ENCODE measurements at places on chromosomes 2 and 18.

GRCh38 chr2:97675430-97676113 is 6.1 kb downstream of the C2orf92 start:
- DNase-seq, result no peak

DNA sequence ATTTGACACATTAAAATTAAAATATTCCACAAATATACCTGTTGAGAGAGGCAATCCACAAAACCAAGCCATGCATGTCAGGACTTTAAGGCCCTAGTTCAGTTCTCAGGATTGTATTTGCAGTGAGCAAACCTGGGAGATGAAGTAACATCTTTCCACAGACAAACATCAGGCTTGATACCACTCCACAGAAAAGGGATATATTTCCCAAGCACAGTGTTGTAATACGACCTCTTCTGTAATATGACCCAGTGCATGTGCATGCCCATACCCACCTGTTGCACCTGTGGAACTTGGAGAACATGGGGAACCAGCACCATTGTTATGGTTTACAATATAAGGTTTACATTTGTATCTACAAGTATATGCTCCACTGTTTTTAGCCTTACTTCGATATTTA is 184.0 kb downstream of the PDE11A start:
- no peak for DNase-seq

GRCh38 chr2:99834426-99834825 is 308.0 kb downstream of the AFF3 start:
- no peak for DNase-seq

DNA sequence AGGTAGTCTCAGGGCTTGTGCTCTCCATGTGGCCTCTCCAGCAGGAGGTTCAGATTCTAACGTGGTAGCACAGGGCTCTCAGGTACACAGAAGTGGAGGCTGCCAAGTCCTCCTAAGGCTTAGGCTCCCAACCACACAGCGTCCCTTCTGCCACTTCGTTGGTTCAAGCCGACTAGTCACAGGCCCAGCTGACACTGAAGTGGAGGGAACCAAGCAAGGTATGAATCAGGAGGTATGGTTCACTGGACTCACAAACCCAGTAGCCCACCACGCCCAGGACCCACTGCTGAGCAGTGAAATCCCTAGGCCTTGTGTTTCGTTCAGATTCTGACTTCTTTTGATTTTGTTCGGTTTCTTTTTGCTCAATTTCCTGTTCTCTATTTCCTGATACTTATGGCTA is 46.0 kb upstream of the SEC11C start:
- no peak for DNase-seq

- peak; percentile 82 for DNase-seq
These were observed 6.0 kb upstream of the INPP5D start for GRCh38 chr2:233053928-233054784.

GRCh38 chr2:25420820-25421237 is 79.1 kb upstream of the DNMT3A start:
- DNase-seq, result no peak

- no peak for DNase-seq
These were observed 928 bp downstream of the GPR39 start for GRCh38 chr2:132417430-132418035.

DNA sequence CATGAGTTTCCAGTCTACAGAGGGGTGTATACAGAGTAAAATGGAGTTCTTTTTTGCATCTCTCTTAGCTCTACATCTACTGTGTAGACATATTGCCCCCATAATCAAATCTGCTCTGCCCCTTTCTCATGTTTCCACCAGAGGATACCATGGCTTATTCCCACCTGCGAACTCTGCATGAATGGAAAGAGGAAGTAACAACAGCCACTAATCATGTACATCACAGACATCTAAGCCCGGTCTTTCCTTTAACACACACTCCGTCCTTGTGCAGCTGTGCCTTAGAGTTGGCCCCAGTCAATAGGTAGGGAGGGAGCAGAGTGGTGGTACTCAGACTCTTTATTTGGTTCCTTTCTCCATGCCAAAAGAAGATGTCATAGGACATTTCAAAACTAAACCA is 147.3 kb upstream of the NRP2 start:
- no peak for DNase-seq

DNA sequence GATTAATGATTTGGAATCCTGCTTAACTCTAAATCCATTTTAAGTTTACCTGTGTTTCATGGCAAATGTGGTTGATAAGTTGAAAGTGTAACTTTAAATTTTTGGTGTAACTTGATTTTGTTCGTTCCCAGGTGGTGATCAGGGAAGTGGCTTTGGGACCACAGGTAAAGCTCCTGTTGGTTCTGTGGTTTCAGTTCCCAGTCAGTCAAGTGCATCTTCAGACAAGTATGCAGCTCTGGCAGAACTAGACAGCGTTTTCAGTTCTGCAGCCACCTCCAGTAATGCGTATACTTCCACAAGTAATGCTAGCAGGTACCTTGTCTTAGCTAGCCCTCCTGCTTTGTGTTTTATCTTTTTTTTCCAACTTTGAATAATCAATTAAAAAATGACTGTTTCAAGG is 62.8 kb downstream of the AGFG1 start:
- DNase-seq, result no peak

DNA sequence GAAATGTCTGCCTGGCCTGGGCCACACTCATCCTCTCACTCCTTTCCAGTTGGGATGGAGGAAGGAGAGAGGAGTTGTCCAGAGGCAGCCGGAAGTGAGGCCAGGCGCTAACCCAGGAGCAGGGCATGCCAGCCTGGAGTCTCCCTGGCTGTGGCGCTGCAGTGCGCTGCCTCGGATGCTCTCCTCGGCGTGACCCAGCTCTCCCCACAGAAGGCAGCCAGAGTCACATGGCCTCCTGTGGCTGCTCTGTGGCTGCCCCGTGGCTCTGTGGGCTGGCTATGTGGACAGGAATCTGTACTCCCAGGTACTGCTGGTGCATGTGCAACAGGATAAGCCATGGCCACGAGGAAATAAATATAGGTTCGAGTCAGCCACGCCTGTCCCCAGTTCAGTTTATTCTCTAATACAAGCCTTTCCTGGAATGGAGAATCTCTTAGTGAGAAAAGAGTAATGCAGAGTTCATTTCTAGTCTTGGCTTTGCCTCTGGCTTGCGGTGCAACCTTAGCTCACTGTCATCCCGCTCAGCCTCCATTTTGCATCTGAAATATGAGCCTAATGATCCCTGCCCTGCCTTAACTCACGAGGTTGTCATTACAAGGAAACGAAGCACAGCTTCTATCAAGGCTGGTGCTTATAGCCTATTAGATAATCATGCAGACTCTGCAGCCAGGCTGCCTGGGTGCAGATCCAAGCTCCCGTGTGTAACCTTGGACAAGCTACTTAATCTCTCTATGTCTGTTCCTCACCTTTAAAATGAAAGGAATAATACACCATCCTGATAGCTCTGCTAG is 106.3 kb downstream of the ANTXR1 start:
- no peak for DNase-seq

GRCh38 chr18:55633032-55633431 is 45.0 kb upstream of the TCF4 start:
- DNase-seq, result no peak

DNA sequence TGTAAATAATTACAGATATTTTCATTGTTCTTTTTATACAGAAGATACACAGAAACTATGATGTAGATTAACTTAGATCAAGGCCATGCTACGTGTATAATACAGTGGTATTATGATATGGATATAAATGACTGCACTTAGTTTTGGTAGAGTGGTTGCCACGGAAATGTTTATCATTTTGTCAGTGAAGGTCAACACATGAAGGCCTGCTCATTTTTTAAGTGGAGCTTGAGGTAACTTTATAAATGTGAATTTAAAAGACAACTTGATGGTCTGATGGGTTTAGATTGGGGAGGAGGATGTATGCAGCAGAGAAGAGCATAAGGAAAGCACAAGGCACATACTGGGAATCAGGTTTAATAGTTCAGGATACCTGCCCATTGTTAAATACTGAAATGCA is 14.4 kb upstream of the BBS5 start:
- DNase-seq, result no peak

- no peak for DNase-seq
These were observed 715.7 kb upstream of the NXPH2 start for GRCh38 chr2:139495851-139496250.

DNA sequence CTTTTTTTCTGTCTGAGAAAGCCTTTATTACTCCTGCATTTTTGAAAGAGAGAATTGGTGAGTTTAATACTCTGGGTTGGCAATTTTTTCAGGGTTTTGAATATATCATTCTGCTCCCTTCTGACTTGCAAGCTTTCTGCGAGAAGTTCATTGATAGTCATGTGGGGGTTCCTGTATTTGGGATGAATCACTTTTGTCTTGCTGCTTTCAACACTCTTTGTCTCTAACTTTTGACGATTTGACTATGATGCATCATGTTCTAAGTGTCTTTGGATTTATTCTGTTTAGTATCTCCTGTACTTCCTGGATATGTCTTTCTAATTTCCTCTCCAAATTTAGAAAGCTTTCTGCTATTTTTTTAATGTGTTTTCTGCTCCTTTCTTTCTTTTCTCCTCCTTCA is 41.0 kb upstream of the SLC9A2 start:
- DNase-seq, result no peak

DNA sequence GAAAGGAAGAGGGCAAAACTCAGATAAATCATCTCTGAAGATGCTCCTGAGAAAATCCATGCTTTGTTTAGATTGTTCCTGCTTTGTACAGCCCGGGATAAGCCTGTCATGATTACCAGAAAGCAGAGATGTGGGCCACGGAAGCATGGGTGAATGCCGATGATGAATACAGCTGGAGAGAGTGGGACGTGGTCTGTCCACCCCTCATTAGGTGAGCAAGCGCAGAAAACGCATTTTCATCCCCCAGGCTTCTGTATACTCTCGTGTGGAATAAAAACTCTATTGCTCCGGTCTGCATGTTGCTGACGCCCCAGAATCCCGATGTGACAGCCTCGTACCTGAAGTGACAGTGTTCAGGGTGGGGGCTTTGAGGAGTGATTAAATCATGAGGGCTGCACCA is 52.0 kb upstream of the SALL3 start:
- DNase-seq, result no peak

DNA sequence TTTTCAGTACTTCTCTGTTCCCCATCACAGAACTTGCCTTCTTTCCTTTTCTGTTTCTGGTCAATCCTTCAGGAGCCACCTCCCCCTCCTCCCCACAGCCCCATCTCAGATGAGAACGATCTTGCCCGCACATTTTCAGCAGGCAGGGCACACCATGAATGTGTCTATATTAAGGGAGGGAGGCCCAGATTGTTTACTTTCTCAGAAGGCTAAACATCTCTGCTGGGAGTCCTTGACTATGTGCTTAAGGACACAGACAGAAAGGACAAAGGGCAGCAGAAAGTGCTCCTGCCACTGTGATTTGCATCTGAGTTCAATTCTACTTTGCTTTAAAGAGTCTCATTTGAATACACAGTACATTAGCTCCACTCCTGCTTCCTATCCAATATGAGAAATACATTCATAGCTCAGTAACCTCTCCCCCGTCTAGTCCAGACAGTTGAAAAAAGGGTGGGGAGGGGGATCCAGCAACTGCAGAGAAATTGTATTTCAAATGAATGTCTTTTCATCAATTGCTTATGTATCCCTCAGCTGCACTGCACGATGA is 175.0 kb upstream of the PARD3B start:
- no peak for DNase-seq

DNA sequence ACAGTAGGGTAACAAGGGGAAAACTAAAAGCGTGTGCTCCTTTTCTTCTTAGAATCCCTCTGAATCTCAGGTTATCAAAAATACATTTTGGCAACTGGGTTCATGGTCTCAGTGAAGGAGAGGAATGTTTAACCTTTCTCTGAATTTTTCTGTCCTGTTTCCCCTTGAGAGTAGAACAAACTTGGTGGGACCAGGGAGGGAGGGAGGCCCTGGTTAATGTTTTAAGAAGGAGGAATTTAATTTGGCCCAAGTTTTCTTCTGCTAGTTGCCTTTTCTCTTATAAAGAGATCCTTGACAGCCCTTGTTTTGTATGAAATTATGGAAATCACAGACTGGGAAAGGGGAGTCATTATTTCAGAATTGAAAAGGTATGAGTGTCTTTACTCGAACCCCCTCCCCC is 12.2 kb upstream of the POU3F3 start:
- DNase-seq, result no peak

DNA sequence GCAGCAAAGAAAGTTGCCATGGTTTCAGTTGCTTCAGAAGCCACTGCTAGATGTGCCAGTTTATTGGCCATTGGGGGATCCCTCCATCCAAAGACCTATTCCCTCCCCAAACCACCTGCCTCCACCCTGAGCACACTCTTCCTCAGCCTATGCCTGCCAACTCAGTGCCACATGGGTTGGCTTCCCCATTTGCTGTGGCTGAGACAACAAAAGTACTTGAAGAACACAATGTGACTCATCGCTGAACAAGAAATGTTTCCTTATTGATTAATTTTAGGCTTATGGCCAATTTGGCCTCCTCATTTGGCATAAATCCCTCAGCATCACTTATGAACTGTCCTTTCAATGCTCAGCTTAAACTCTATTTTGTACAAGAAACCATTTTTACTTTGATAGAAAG is 215.9 kb downstream of the TMEM247 start:
- no peak for DNase-seq

DNA sequence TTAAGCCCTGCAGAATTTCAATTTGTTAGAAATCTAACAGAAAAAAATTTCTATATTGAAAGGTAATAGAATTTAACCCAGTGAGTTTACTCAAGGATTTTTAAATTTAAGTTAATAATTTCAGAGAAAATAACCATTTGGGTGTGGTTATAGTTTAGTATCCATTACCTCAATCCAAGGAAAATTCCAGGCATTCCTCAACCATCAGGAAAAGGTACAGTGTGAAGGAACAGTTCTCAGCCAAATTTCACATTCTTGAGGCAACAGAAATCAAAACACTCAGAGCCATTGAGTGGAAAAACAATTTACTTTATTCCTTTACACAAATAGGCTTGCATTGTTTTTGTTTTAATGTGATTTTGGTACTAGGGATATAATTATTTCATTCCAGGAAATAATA is 45.6 kb downstream of the ONECUT2 start:
- no peak for DNase-seq

DNA sequence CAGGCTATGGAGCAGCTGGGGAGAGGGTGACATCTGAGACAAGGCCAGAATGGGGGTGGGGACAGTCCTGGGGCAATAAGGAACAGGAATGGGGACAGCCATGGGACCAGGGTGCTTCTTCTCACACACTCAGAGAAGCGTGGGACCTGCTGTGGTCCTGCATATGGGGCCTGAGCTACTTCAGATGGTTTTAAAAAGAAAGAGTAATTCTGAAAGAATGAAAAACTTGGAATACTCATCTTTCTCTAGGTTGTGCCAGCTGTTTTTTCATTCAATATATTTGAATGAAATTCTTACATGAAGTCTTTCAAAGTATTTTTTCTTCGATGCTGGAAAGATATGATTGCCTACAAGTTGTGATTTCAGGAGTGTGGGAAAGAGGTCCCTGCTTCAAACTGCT is 227.5 kb upstream of the APCDD1 start:
- no peak for DNase-seq

GRCh38 chr18:45637546-45638327 is 22.5 kb downstream of the SLC14A2 start:
- no peak for DNase-seq

DNA sequence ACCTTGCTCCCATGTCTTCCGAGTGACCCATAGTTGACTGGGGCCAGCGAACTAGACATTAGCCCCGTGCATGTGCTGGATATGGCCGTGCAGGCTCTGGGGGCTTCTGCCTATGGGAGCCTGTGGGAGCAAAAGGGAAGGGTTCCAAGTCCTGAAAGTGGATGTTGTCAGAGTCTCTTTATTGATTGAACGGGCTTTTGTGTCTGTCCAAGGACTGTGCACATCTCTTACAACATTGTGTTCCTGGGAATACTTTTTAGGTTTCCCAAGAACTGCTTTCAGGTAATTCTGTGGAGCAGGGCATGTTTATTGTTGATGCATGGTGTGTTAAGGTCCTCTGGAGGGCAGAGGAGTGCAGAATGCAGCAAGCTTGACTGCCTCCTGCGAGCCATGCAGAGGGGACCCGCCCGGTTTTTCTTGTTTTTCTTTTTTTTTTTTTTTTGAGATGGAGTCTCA is 5.0 kb downstream of the RNF144A start:
- DNase-seq, result peak; percentile 27

Data from CD4-positive, alpha-beta T cell treated with Interleukin-6 for 4 hours (primary cell).